ENCODE measurements at places on chromosomes 7 and 10.

- no peak for DNase-seq
Observed at GRCh38 chr7:102125127-102125596, 161.5 kb upstream of the SH2B2 start.

DNA sequence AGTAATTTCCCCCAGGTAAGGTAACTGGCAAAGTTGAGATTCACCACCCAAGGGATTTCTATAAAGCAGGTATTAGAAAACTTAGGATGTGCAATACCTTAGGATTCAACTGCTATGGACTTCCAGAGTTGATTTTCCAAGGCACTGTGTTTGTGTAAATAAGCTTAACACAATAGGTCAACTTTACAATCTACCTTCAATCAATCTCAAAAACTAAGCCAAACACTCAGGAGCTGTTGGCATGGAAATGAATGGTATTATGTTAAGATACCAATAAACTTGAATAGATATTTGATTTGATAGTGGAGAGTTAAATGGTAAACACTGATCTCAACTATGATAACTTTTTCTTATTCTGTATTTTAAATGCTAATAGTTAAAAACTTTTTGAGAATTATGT lies 762 bp upstream of the SEMA3E start:
- DNase-seq = no peak

DNA sequence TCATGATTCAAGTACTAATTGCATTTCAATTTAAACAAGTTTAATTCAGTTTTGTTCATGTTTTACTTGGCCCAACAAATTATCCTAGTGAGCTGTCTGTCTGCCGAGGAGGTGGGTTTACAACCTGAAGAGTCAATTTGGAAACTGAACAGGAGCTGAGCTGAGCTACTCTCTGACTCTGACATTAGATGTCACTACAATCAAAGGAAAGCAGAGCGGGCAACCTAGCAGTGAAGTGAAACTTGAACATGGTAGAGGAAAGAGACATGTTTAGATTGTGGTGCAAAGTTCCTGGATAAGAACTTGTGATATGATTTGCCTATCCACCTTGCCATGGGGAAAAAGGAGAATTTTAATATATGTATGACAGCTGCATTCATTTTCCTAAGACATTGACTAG lies 9.6 kb upstream of the AGR3 start:
- DNase-seq = no peak

DNA sequence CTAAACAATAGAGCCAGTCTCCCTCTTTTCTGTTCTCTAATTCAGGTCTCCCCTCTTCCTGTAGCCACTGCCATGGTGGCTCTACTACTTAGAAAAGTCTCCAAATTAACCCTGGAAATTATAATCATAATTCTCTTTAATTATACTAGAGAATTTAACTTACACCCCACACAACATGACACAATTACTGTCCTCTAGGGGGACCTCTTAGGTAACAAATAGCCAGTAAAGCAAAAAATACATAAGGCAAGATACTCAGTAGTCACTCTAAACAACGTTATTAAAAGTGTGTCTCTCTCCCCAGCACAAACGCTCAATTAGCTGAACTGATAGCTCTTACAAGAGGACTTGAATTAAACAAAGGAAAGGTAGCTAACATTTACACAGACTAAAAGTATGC lies 44.3 kb upstream of the ZNF107 start:
- DNase-seq = no peak

DNA sequence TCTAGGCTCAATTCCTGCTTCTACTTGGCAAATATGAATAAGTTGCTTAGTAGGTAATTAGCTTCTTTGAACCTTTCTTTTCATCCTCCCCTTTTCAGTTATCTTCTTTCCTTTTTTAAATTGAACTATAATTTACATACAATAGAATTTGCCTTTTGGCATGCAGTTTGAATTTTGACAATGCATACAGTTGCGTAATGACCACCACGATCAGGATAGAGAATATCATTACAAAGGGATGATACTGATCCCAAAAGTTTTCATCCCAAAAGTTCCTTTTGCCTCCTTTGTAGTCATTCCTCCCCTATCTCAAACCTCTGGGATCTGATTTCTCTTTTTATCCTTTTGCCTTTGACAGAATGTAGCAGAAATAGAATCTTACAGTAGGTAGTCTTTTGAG lies 164.4 kb downstream of the NOC3L start:
- DNase-seq = no peak

DNA sequence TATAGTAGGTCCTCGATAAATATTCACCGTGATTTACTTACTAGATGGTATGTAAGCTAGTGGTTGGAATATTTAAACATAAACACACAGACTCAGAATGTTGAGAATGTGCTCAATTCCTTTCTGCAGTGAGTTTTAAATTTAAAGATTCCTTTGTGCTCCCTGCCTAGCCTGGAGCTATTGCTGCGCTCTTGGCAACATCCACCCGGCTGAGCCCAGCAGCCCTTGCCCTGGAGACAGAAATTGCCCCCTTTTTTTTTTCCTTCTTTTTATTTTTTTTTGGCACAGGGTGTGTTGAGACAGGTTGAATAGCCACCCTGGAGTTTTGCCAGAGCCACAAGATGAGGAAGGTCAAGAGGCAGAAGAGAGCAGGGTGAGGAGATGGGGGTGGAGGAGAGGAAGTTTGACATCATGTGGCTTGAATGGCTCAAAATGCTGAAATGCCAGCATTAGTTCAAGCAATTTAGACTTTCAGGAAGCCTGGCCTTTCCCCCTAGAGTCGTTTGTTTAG lies 180.8 kb downstream of the PRKCQ start:
- DNase-seq = no peak

DNA sequence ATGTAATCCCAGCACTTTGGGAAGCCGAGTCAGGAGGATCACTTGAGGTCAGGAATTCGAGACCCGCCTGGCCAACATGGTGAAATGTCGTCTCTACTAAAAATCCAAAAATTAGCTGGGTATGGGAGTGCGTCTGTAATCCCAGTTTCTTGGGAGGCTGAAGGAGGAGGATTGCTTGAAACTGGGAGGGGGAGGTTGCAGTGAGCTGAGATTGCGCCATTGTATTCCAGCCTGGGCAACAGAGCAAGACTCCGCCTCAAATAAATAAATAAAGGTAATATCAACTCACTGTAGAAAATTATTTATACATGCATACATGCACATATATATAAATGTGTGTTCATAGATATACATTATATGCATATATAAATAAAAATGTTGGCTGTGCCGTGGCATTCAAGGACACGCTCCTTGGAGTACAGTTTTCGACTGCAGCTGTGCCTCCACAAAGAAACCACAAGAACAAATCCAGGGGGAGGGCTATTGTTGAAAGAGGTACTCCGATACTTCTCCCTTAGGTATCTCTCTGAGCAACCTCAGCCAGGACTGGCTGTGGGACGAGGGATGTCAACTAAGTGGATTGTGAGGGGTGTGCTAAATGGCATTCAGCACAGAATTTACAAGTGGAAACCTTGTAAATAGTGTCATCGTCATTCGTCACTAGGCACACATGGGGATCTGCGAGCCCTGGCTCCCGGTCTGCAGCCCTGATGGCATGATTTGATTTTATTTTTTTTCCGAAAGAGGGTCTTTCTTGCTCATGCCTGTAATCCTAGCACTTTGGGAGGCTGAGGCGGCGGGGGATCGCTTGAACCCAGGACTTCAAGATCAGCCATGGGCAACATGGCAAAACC lies 49.3 kb downstream of the HIP1 start:
- DNase-seq = no peak

DNA sequence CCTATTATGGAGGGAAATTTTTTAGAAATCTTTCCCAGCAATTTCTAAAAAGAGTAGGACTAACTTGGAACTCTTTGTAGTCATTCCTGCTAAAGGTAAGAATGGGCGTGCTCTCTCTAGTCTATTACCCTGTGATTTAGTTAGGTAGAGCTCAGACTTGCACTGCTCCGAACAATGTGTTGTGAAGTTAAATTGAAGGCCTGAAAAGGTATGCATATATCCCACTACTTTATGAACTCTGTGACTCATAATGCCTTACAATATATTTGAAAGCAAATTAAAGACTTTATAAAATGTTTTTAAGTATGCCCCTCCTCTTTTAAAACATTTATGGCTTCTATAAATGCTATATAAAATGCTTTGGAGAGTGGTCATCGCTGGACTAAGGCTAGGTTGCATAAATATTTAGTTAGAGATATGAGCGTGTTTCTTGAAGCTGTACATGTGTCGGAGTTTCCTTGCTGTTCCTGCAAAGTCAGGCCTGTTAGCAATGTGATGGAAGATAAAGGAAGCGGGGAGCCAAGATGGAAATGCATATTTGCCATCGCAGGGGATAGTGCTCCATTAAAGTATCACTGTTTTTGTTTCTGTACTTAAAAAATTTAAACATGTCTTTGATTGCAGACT lies 761.4 kb downstream of the LRMDA start:
- DNase-seq = no peak

DNA sequence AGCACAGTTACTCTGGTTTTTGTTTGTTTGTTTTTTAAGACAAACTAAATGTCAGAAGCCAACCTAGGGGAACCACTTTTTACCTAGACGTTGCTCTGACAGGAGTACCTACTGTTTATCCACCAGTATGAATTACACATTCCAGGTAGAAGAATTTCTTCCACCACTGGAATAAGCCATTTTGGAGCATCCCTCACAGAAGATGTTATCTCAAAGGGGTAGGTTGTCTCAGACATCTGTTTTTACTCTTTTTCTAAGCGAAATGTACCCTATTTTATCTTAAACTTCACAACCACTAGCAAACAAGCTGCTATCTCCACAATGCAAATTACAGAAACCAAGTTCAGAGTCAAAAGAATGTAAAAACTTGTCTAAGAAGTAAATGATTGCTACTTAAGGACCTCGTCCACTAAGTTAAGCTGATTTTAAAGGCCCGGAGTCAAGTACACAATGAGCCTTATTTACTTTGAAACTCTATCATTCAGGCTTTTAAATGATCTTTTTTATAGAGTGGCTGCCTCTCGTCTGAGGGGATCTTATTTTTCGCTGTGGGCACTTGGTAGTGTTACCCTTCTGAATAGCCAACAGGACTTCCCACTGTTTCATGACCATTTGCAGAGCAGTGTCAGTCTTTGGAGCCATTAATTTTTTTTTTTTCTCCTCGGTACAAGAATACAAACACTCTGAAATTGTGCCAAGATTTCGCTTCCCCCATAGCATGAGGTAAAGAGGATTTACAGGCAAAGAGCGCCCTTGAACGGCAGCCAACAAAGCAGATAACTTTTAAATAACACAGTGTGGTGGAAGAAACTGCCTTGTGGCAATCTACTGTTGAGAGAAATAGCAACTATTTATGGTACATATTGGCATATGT lies 15.7 kb upstream of the ARMC3 start:
- DNase-seq = no peak

GRCh38 chr10:4888236-4888635 lies 62.2 kb downstream of the AKR1E2 start:
- no peak for DNase-seq

- DNase-seq = no peak
Observed at GRCh38 chr7:149027055-149027454, 1.2 kb downstream of the PDIA4 start.

GRCh38 chr10:23540401-23541030 lies 101.6 kb downstream of the OTUD1 start:
- no peak for DNase-seq

DNA sequence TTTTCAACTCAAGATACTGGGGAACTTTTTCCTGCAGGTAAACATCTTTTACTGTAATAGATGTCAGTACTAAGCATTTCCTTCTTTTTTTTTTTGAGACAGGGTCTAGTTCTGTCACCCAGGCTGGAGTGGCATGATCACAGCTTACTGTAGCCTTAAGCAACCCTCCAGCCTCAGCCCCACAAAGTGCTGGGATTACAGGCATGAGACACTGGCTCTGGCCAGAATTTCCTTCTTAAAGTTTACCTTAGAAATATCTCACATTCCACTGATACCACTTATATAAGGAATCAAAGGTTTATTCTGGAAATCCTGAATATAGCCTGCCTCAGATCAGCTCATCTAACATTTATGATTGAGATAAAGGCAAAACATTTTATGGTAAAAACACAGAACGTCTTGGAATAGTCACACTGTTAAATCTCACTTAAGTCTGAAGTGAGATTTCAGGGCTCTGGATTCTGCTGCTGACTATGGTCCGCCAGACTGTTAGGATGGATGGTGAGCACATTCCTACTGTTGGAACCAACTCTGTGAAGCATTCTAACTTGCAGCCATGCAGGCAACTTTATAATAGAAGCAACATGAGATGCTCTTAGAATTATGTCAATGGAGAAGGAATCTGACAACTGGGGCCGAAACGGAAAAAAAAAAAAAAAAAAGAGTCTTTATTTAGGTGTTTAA lies 151.9 kb downstream of the ZMYND11 start:
- DNase-seq = no peak
